ENCODE measurements at places on chromosomes 3 and 15. TPM values are rescaled to one million over a fixed set of nuclear protein-coding genes. Genes with fewer than 3 reads are reported as not detected.

Gene GNAT1
- 0.78 TPM for total RNA-seq

Gene AMIGO3
- not detected for total RNA-seq

DNA sequence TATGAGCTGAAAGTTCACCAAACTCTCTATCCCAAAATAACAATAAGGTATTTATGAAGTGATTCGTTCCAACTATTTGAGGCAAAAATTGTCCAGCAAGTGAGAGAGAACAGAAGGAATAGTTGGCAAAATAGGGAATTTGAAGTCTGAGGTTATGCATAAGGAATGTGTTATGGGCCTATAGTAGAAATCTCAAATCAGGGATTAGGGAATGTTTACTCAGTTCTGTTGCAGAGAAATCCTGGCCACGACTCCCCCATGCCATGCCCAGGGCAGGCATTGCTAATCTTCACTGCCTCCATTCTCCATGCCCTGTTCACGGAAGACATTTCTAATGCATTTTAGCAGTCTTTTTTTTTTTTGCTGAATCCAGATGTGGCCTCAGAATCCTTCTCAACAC is 58.6 kb downstream of the FLNB start:
- peak; percentile 35 for DNase-seq

- peak; percentile 75 for DNase-seq
Measured at GRCh38 chr3:136862617-136863322, 762 bp downstream of the NCK1 start.

DNA sequence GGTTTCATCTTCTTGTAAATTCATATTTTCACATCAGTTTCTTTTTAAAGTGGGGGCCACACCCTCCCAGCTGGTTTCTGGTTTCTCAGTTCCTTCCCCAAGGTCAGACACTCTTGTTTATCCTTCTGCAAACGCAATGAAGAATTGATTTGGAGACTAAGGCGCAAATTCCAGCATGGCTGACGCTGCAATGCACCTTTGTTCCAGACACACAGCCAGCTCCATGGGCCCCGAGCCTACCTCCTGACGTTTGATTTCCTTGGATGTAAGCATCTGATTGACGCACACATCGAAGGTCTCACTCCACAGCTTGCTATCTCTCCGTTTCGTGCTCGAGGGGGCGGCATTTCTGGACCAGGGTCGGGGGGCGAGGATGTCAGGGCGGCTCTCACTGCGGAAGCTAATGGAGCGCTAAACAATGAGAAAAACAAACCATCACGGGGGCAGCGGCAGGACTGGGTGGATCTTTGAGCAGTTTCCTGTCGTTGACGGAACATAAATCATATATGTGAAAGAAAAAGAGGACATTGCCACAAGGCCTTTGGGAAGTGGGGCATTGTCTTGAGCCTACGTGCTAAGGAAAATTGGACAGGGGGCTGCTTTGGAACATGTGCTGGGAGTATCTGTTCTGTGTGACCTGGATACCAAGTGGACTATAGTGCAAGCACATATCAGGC is 46.9 kb downstream of the ARHGEF3 start:
- peak; percentile 80 for DNase-seq

Gene WDR72
- not detected for total RNA-seq

- DNase-seq, result no peak
Measured at GRCh38 chr3:54600441-54601204, 327.2 kb downstream of the LRTM1 start.

DNA sequence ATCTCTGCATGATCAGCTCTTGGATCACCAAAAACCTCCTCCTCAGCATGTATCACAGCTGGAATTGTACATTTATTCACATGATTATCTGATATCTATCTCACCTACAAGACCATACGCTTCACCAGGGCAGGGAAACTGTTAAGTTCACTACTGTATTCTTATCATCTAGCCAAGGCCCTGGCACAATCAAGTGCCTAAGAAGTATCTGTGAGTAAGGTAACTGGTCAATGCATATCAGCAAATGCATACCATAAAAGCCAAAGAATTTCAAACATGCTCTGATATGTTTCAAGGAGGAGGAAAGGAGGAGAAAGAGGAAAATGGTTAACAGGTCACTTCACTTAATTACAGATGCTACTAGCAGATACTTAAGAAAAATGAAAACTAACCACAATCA is 158.4 kb downstream of the LIPC start:
- DNase-seq, result no peak

GRCh38 chr15:100537331-100537730 is 8.6 kb upstream of the CERS3 start:
- no peak for DNase-seq

- peak; percentile 52 for DNase-seq
Measured at GRCh38 chr3:46926039-46926438, 48.5 kb downstream of the PTH1R start.

DNA sequence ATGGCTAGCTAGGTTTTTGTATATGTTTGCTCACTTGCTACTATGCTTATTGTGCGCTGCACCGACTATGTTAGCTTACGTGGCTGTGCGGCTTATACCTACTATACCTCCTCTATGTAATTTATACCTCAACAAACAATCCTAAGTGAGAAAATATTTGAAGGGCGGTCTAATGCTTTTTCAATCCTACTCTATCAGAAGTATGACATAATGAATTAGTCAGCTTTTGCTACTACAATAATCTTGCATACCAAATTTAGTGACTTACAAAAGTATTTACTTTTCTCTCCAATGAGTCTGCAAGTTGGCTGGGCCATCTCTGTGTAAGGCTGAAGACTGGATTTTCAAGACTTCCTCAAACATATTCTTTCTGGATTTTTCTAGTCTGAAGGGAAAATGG is 391.2 kb upstream of the NECTIN3 start:
- no peak for DNase-seq

DNA sequence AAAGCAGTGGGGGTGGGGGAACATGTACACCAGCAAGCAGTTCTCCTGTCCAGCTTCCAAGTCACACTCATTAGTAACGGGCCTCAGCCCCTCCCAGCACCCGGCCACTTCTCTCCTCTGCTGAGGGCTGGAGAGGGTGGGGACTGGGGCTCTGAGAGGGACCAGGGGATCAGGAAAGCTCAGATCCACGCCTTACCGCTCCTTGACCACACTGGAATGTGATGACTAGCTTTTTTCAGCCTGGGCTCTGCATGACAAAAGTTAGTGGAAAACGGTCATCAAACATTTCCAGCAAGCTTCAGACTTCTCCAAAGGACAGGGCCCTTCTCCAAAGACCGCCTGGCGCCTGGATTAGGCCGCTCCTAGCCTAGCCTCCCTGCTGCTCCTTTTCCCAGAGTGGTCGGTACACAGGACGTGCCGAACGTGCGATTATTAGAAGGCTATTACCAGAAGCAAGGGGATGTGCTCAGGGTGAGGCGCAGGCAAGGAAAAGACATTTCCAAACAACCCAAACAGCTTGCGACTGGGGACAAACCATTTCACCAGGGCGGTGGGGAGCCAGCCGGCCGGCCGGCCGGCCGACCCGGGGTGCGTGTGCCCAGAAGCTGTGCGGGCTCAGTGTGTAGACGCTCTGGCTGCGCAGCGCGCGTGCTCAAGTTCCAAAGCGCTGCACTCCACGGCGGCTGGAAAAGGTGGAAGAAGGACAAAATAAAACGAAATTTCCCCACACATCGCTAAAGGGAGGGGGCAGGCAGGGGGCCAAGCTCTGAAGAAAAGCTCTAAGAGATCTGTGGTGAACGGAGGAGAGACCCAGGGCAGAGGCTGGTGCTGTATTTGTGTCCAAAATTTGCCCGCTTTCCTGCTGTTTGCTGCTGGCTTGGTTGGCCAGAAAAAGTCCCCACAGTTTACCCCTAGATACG is 51.0 kb upstream of the SSR3 start:
- peak; percentile 34 for DNase-seq

- peak; percentile 96 for DNase-seq
Measured at GRCh38 chr15:95734422-95735316, 595.8 kb upstream of the NR2F2 start.

Gene CAMP
- total RNA-seq, result not detected

- no peak for DNase-seq
Measured at GRCh38 chr3:25834346-25834745, 44.5 kb downstream of the OXSM start.

Gene LRRC2
- total RNA-seq, result 0.39 TPM

Gene MITF
- 2.5 TPM for total RNA-seq

DNA sequence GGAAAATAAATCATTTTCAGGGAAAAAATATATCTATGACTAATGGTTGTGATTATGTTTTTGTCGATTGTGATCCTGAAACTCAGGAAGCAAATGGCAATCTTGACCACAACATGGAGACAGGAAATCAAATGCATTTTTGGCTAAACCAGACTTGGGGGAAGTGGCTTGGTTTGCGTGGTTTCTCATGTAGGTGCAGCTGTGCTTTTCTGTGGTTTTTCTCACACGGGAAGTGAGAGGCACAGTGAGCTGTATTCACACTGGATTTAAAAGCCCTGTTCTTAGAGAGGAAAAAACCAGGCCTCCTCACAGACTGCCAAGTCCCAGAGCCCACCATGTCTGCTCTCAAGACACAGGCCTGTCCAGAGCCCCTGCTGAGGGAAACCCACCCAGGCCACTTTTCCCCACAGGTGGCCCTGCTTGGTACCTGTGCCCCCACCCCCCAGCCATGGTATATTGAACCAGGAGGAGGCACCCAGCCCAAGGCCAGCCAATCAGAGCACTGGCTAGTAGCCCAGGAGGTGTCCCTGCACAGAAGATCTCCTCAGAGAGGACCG is 46.1 kb downstream of the BTD start:
- peak; percentile 98 for DNase-seq

Gene ROPN1
- total RNA-seq, result not detected

DNA sequence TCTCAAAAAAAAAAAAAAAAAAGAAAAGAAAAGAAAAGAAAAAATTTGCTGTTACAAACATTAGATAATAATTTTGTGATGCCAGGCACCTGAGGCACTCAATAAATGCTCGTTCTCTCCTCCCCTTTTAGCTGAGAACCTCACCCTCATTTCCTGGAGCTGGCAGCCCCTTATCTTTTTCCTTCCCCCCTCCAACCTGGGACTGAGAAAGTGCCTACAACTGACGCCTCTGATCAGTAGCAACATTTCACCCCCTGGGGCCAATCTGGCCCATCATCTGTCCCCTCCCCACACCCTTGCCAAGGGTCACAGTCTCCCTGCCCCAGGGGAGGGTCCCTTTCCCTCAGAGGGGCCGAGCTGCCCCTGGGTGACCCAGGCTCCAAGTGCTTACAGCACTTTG is 12.6 kb upstream of the RNU6-1 start:
- DNase-seq, result no peak

Gene UBXN7
- total RNA-seq, result 57.0 TPM

DNA sequence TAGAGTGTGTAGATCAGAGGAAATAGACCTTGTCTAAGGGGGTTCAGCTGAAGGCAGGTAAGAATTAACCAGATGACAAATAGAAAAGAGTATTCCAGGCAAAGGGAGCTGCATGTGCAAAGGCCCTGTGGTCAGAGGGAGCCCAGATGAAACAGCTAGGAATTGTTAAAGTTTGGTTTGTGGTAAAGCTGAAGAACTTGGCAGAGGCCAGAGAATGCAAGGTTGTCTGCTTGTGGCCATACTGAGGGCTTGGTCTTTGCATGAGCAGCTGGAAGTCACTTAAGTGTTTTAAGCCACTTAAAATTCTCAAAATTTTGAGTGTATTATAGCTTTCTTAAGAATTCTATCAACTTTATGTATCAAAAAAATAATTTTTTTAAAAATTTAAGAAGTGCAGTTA is 116.5 kb downstream of the NEK10 start:
- no peak for DNase-seq

Gene CCDC9B
- total RNA-seq, result 47.3 TPM

Gene TTLL13
- not detected for total RNA-seq

DNA sequence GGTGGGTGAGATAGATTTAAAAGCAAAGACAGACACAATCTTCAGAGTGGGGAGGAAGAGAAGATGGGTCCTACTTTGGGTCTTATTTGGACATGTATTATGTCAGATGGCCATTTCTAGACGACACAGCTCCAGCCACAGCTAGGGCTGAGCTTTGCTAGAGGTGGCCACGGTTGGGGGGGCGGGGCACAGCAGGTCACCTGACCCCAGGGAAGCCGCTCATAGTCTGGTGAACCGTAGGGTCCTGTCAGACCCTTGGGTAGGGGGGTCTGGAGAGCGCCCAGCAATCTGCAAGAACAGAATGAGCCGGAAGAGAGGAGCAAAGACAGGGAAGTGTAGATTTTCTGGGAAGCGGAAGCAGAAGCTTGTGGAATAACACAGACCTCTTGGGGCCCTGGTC is 6.6 kb downstream of the EPB42 start:
- DNase-seq, result no peak

All from endothelial cell of umbilical vein (primary cell).